PC-3 (cell line): ENCODE measurements at places on chromosomes 4 and X.

DNA sequence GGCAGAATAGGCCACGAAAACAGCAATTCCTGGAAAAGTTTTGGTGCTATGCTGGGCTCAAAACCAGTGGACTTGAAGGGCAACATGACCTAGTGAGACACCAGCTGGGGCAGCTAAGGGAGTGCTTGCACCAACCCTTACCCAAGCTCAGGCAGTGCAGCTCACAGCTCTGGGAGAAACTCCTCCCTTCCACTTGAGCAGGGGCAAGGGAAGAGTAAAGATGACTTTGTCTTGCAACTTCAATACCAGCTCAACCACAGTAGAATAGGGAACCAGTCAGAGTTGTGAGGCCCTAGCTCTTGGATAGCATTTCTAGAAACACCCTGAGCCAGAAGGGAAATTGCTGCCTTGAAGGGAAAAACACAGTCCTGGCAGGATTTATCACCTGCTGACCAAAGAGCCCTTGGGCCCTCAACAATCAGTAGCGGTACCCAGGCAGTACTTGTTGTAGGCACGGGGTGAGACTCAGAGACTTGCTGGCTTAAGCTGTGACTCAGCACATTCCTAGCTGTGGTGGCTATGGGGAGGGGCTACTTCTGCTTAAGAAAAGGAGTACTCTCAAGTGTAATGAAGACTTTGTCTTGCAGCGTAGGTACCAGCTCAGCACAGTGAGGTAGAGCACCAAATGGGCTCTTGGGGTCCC, 19.7 kb upstream of the ABCG2 start:
- H3K27ac ChIP-seq, result peak overlapping the region; percentile 36
- no peaks in the 10 kb centered on the region for H3K27me3 ChIP-seq
- H3K4me3 ChIP-seq, result no peak overlapping the region
- peak; percentile 81 for DNase-seq
- H3K4me1 ChIP-seq, result peaks cover 12% of the 10 kb centered on the region

DNA sequence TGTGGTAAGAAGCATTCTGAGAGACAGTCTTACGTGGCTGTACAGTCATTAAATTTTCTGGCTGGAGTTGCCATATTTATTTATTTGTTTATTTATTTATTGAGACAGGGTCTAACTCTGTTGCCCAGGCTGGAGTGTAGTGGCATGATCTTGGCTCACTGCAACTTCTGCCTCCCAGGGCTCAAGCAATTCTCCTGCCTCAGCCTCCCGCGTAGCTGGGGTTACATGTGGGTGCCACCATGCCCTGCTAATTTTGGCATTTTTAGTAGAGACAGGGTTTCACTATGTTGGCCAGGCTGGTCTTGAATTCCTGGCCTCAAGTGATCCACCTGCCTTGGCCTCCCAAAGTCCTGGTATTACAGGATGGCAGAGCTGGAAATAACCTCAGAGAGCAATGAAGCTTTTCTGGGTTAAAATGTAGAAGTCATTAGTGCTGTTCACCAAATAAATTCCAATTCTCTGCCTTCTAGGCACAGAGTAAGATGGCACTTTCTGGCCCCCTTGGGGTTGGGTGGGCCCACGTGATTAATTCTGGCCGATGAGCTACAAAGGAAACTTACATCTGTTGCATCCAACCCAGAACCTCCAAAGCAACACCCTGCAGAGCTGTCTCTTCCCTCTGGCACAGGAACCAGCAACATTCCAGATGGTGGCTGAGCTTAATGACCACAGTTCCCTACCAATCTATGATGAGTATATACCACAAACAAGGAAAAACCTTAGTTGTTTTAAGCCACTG, 4.5 kb downstream of the MRFAP1 start:
- H3K4me3 ChIP-seq, result no peak overlapping the region
- no peak for DNase-seq
- peaks cover 14% of the 10 kb centered on the region for H3K36me3 ChIP-seq
- peaks cover 7% of the 10 kb centered on the region; the same call in 1 of the 2 replicates for H3K4me1 ChIP-seq

DNA sequence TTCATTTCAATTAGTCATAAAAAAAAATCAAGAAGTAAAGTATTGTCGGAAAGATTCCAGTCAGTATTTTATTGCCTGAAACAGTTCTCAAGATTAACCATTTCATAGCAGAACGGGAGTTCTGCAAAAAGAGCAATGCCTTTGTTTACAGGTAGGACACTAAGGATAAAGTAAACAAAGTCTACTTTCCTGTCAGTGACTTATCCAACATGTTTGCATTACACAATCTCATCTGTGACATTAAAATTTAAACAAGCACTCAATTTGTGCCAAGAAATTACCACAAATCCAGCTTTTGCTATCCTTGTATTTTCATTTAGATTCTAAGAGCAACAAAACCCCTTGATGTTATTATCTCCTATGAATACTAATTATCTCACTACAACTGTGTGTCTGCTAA, 306.5 kb upstream of the LDB2 start:
- H3K4me1 ChIP-seq, result no peaks in the 10 kb centered on the region
- H3K27me3 ChIP-seq, result peaks cover 22% of the 10 kb centered on the region; the same call in 1 of the 2 replicates
- H3K4me3 ChIP-seq, result no peak overlapping the region
- H3K36me3 ChIP-seq, result no peaks in the 10 kb centered on the region

DNA sequence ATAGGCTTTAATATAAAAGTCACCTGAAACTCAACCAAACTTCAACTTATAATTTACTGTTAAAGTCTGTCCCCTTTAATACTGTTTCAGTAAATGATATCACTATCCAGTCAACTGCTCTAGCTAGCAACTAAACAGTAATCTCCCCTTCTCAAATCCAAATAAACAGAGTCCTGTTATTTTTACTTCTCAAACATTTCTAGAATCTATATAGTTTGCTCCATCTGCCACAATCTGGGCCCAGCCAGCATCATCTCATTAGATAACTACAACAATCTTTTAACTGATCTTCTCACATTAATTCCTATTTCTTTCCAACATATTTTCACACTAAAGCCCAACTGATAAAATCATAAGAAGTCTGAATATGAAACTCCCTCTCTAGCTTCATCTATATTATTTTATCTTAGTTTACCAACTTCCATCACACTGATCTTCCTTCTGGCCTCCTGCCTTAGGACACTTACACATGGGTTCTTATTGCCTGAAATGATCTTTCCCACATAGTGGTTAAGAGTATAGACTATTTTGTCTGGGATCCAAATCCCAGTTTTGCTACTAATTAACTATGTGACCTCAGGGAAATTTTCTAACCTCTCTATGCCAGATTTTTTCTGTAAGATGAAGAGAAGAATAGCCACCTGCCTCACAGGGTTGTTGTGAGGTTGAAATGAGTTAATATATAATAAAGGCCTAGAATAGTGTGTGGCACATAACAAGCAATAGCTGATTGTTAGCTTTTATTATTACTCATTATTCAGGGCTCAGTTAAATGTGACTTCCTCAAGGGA, 18.6 kb downstream of the TBCK start:
- H3K36me3 ChIP-seq, result no peaks in the 10 kb centered on the region
- no peak overlapping the region for H3K4me3 ChIP-seq
- H3K27me3 ChIP-seq, result no peaks in the 10 kb centered on the region

GRCh38 chrX:71823391-71824057, 60.4 kb downstream of the CXorf49B start:
- H3K27me3 ChIP-seq, result no peaks in the 10 kb centered on the region
- H3K36me3 ChIP-seq, result no peaks in the 10 kb centered on the region
- H3K4me1 ChIP-seq, result no peaks in the 10 kb centered on the region
- DNase-seq, result no peak
- no peak overlapping the region for H3K27ac ChIP-seq
